ENCODE measurements at places on chromosomes 16 and 17.

DNA sequence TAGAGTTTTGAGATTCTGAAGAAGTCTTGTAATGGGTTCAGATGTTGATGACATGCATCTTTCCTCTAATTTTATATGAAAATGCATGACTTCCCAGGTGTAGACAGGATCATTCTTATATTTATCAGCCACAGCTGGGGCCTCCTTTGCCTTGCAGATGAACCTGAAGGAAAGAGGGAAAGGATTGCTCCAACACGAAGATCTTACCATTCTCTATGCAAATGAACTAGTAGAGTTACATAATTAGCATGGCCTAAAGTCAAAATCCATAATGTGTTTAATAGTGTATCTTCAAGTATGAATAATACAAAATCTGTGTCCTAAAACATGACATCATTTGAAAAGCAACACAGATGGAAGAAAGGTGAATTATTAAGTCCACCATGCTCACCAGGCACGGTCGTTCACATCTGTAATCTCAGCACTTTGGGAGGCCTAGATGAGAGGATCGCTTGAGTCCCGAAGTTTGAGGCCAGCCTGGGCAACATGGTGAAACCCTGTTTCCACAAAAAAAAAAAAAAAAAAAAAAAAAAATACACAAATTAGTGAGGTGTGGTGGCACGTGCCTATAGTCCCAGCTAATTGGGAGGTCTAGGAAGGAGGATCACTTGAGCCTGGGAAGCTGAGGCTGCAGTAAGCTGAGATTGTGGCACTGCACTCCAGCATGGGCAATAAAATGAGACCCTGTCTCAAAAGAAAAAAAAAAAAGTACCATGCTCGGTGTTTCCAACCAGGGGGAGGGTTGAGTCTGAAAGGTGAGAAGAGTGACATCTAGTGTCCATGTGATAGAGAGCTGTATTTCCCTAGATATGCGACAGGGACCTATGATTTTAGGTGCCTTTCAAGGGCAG is 6.3 kb downstream of the VWA3A start:
- no peak for DNase-seq

- DNase-seq: no peak
These were observed 857 bp downstream of the GOT2 start for GRCh38 chr16:58733248-58733670.

GRCh38 chr16:81994485-81994884 is 16.8 kb downstream of the SDR42E1 start:
- DNase-seq: no peak

DNA sequence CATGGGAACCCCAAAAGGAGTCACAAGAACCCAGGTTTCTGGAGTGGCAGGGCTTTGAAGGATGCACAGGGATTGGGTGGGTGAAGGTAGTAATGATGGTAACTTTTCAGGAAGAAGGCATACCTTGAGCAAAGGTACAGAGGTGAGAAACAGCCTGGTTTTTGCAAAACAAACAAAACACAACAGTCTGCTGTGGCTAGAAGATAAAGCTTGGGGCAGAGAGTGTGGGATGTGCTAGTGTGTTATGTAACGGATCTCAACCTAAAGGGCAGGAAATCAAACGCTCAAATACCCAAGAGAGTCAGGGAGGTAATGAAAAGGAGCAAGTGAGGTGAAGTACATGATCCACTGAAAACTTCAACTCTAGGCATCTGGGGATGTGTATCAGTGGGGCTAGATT is 4.6 kb downstream of the PTGES3L start:
- DNase-seq: no peak

GRCh38 chr17:80992948-80993624 is 1.4 kb downstream of the CHMP6 start:
- no peak for DNase-seq

GRCh38 chr17:37148156-37148555 is 199.4 kb downstream of the AATF start:
- DNase-seq: no peak

GRCh38 chr17:58364270-58364942 is 12.4 kb upstream of the SUPT4H1 start:
- DNase-seq: no peak

GRCh38 chr16:8663192-8664089 is 11.0 kb upstream of the ABAT start:
- no peak for DNase-seq

Data from activated T-cell treated with anti-CD3 and anti-CD28 coated beads for 24 hours (primary cell).